NCI-H774 (cell line): ENCODE measurements at places on chromosomes 16 and 17.

DNA sequence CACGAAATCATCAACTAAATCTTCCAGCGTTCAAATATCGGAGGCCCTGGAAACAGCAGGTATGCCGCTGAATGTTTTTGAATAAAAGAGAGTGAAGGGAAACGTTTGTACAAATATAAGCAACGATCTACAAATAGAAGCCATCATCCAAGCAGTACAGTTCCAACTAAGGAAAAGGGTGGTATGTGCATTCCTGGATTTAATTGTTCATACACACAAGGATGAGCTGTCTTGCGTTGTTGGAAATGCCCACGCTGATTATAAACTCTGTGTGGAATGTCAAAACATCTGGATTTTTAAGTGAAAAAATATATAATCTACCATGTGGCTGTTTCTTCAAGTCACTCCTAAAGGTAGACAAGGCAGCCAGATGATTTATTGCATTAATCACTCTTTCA, 191.8 kb upstream of the HSBP1 start:
- no peak for DNase-seq

DNA sequence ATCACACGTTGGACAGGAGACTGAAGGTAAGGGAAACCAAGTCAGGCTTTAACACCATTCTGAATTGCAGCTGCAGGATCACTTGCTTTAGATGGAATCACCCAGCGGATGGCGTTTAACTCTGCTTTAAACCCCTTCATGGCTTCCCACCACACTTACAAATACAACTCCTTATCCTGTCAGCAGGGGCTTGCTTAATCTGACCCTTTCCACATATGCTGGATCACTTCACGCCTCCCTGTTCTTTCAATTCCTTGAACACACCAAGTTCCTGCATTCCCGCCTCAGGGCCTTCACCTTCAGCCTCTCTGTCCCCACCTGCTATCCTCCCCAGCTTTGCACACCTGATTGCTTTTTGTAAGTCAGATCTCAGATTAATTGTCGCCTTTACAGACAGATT, 442.2 kb downstream of the MAF start:
- DNase-seq = no peak

DNA sequence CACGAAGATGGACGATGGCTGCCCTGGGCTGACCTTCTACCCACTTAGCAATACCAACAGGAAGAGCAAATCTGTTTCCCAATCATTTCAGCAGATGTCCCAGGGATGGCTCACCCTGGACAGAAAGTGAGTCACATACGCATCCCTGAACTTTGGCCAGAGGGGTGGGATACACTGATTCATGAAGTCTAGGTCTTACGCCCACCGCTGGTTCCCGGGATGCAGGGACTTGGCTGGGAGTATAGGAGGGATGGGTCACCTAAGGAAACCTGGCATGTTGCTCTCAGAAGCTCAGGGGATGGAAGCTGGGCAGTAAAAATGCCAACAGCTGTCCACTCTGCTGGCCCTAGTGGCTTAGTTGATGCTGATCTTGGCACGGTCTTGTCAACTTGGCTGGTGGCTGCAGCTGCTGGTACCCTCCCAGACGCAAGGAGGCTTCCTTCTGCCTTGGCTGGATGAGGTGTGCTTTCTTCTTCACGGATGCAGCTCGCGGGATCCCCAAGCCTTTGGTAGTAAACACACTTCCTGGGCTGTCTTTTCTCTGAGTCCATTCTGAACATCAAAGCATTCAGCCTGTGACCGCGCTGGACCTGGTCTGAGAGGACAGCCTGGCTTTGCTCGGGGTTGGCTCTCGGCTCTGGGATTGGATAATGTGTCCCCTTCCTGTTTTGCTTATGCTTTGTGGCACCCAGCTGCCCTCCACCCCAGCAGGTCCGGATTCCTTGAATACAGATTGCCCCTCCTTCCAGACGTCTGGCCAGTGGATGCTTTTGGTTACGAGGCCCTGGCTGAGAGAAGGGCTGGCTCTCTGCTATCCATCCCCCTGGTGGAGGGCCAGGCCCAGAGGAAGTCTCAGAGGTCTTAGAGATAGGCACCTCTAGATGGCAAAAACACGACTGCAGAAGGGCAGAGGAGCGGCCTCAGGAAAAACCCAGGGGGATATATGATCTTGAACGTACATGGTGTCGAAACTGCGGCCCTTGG, 71.5 kb downstream of the RAP1GAP2 start:
- no peak for DNase-seq

GRCh38 chr17:42071810-42072209, 21.4 kb upstream of the C17orf113 start:
- DNase-seq = no peak

- no peak for DNase-seq
These were observed 25.0 kb downstream of the WIPI1 start for GRCh38 chr17:68432086-68432864.

DNA sequence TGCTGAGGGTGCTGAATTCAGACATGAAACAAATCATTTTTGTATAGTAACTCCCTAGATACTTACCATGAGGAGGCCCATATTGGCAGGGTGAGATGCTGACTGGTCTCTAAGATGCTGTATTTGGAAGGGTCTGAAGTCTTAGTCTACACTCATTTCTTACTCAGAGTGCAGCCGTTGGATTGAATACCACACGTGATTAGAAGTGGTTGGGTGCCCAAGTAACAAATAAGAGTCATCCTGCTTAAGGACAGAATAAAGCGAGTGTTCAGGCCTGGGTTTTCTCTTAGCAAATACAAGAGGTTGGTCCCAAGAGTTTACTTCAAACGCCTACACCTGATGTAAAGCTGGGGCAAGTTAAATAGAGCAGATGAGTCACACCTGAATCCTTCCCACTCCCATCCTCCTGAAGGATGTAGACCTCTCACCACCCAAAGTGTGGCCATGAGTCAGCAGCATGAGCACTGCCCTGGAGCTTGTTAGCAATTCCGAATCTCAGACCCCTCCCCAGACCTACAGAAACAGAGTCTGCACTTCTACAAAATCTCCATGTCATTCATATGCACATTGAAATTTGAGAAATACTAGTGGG, 284.6 kb upstream of the CDH5 start:
- no peak for DNase-seq

DNA sequence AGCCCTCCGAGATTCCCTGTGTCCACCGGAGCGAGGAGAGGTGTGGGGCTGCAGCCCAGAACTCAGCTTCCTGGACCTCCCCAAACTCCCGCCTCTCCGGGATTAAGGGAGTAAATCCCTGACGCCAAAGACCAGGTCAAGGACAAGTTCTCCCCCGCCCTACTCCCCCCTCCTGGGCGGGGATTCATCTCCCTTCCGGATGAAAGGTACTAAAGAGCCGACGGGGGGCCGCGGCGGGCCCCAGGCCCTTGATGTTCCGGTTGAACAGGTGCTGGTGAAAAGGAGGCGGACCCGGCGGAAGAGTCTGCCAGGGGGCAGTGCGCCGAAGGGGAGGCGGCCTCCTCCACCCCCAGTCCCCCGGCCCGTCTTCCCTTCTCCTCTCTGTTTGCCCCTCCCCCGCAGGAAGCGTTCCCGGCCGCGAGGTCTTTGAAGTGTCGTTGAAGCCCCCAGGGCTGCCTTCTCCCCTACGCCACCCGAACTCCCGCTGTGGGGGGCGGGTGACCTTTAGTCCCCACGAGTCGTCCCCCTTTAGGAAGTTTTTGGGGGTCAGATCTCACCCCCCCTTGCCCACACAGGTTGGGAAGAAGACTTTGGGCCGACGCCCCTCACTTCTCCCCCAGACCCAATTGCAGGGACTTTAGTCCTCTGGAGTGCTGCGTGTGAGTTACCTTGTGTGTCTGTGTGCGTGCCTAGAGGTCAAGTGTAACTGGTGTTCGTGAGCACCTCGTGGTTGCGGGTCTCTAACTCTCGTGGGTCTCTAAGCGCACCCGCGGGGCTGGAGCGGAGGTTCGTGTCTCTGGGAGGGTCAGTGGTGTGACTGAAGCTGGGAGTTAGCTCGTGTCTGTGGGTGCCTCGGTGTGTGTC, 1.1 kb upstream of the MLLT6 start:
- peak; percentile 99 for DNase-seq
